ENCODE measurements at places on chromosomes 11 and 22.

- no peak for DNase-seq
Measured at GRCh38 chr11:114084414-114084813, 24.9 kb downstream of the ZBTB16 start.

DNA sequence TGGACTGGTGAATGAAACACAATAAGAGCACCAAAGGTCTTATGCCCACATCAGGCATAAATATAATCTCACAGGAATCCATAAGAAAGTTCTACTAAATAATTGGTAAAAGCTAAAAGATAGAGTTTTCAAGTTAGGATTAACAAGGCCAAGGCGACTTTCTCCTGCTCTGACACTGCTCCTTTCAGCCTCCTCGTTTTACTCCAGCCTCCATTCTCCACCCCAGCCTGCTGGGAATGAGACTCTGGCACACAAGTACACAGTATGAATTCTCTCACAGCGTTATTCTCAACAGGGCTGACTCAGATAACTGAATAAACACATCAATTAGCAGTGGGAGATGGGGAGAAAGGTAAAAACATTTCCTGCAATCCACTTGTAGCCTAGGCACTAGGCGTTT, 94.9 kb downstream of the APOL5 start:
- no peak for DNase-seq

GRCh38 chr11:27783701-27784355, 83.6 kb upstream of the BDNF start:
- no peak for DNase-seq

- no peak for DNase-seq
Measured at GRCh38 chr11:60566776-60567175, 51.6 kb downstream of the MS4A13 start.

DNA sequence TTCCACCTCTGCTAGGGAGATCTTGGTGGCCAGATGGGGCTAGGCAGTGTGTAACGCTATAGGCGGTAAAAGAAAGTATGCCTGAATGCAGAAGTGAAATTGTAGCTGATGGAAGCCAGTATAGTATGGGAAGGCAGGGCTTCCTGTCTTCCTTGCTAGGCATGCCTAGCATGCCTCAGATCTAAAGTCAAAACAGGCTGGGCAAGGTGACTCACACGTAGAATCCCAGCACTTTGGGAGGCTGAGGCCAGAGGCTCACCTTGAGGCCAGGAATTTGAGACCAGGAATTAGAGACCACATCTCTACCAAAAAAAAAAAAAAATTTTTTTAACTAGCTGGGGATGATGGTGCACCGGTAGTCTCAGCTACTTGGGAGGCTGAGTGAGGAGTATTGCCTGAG, 281.7 kb upstream of the MTNR1B start:
- DNase-seq: no peak

- DNase-seq: no peak
Measured at GRCh38 chr22:31185056-31185455, 25.1 kb downstream of the RNF185 start.

DNA sequence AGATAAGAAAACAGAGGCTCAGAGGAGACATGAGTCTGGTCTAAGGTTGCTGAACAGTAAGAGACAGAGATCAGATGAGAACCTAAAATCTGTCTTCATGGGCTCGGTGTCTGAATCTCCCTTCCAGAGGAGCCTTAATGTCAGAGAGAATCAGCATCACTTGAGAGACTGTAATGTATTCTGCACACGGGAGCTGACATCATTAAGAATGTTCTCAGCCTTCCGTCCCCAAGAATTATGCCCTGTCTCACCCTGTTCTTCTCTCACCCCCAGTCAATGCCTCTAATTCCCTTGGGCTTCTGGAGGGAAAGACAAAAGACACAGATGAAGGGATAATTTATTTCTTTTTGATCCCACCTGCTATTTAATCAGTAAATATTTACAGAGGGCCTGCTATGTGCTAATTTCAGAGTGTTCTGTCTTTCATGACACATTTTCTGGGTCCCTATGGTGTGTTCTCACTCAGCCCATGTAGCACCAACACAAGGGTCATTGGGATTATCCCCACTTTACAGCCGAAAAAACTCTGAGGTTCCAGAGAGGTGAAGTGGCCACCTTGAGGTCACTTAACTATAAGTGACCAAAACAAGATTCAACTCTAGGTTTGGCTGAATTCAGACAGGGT, 61.8 kb downstream of the CD82 start:
- no peak for DNase-seq

DNA sequence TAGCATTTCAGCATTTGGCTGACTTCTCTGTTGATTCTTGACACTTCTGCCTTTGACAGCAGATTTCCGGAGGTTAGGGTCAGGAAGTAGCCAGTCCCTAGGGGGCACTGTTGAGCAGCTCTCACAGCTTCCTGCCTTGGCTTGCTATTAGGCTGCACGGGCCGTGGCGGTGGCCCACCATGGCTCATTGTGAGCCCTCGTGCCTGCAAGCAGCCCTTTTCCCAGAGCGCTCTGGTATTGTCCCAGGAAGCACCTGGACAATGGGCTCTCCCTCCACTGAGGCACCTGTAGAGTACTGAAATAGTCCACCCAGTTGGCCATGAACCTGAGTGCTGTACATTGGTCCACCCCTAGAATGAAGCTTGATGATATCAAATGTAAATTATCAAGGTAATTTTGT, 100.2 kb upstream of the GAL start:
- peak; percentile 31 for DNase-seq

DNA sequence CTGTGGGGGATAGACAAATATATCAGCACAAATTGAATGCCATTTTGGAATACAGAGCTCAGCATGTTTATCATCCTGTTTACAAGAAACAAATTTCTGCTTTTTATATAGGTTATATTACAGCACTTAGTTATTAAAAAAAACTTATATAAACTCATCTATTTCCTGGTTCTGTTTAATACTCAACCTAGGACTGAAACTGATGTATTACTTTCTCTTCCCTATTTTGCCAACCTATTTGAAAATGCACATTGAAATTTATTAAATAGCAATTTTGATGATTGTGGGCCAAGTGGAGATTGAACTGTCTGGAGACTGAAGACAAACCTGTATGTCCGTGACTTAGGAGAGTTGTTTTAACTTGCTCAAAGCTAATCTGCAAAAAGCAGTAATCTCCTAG, 288.3 kb upstream of the ANO3 start:
- no peak for DNase-seq

DNA sequence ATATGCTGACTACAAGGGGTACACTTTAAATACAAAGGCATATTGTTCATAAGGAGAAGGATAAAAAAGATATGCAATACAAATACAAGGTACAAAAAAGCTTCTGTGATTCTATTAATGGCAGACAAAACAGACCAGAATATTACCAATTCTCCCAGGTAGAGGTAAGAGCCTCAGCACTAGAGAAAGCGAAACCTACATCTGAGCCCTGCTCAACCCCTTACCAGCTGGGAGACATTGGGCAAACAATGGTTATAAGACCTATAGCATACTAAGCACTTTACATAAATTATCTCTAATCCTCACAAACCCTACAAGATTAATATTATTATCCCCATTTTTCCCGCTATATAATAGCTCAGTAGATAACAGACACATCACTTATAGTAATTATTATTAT, 41.2 kb upstream of the LRRC55 start:
- no peak for DNase-seq

DNA sequence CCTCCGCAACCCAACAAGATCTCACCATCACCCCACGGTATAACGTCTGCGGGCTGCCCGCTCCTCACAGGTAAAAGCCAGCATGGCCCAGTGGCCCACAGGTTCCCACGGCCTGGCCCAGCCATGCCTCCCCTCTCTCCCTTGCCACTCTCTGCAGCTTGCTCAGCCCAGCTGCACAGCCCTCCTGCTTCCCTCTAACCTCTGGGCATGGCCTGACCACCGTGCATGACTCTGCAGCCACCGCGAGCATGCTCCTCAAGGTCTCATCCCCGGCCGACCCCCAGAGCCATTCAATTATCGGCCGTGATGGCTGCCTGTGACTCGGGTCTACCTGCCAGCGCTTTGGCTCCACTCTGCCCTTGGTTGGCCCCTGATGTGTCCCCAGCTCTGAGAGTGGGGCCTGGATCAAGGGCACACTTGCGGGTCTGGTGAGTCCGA, 185.5 kb downstream of the CTTN start:
- no peak for DNase-seq

DNA sequence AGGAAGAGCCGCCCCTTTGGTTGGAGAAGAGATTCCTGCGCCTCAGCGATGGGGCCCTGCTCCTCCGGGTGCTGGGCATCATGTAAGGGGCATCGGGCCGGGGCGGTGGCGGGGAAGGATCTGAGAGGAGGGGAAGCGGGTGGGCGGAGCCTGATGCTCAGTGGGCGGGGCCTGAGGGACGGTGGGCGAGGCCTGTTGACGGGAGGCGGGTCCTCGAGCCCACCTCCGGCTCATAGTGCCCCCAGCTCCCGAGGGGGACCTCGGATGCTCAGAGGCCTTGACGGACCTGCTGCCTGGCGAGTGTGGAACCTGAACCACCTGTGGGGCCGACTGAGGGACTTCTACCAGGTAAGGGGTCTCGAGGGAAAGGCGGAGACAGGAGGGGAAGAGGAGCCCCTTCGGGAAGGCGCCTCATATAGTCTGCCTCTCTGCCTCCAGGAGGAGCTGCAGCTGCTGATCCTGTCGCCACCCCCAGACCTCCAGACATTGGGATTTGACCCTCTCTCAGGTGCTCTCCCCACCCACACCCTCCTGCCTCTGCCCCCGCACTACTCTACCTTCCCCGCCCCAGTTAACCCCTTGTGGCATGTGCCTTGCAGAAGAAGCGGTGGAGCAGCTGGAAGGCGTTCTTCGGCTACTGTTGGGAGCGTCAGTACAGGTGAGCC, 799 bp downstream of the CCDC88B start:
- DNase-seq: peak; percentile 66

- no peak for DNase-seq
Measured at GRCh38 chr11:72038491-72038890, 39.8 kb downstream of the IL18BP start.

- no peak for DNase-seq
Measured at GRCh38 chr11:34302046-34302921, 55.5 kb downstream of the ABTB2 start.

GRCh38 chr11:35158701-35159510, 19.9 kb downstream of the CD44 start:
- no peak for DNase-seq

DNA sequence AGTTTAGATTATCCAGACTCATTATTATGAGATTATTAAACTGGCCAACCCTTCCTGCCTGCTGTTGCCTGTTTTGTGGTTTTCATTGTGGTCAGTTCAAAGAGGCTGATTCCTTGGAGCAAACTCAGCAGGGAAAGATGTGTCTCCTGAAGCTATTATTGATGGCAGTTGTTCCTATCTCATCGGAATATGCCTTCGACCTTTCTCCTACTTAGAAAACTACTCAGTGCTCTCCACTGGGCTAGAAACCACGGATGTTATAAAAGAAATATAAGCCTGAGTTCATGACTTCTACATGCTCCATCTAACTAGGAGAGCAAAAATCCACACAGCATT, 80.2 kb upstream of the NAV2 start:
- no peak for DNase-seq

GRCh38 chr11:85787809-85788760, 22.9 kb downstream of the SYTL2 start:
- no peak for DNase-seq

GRCh38 chr11:3170044-3170755, 5.1 kb upstream of the OSBPL5 start:
- no peak for DNase-seq

DNA sequence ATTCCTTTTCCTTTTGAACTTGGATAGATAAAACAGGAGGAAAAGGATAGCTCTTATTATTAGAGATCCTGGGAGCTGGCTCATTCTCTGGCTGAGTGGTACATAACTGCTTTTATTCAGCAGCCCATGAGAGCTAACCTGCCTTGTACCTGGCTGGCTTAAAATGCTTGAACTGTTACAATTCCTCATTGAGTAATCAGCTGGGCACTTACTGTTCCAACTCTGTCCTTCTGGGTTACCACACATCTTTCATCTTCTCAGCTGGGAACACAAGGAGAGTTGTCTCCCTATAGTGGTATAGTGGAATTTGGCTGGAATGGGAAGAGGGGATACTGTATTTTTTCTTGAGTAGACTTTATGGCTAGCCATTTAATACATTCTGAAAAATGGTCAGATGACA, 39.8 kb upstream of the SPTBN2 start:
- no peak for DNase-seq

DNA sequence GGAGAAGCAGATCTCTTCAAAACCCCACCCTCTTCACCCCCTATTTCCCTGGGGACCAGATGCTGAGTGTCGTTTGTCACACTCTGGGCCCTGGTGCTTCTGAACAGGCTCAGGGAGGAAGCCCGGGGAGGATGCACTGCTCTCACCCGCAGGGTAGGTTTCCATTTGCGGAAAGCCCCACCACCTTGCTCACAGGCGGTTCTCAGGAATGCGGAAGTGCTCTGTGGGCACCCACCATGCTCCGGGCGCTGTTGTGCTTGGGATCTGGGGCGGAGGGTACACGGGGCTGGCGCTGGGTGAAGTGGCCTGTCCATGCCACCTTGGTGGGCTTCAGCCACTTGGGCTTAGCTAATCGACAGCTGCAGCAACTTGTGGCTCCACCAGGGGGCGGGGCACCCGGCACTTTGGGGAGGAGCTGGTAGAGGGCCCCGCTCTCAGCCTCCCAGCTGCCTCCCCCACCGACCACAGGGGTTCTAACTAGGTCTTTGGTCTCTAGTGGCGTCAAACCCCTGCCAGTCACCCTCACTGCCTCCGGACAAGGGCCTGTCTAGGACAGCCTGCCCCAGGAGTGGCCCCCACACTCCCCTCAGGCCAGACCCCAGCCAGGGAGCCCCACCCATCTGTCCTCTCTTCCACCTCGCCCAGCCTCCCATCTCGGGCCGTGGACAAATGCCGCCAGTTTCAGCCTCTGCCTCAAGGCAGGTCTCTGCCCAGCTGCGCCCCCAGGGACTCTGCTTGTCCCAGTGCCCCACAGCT, 7.4 kb downstream of the NDUFV1 start:
- peak; percentile 80 for DNase-seq

DNA sequence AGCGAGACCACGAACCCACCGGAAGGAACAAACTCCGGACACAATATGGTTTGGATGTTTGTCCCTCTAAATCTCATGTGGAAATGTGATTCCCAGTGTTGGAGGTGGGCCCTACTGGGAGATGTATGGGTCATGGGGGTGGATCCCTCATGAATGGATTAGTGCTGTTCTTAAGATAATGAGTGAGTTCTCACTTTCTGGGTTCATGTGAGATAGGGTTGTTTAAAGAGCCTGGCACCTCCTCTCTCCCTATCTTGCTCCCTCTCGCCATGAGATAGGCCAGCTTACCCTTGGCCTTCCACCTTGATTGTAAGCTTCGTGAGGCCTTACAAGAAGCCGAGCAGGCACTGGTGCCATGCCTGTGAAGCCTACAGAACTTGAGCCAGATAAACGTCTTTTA, 184.6 kb downstream of the LRRC4C start:
- DNase-seq: no peak

All from stimulated activated CD4-positive, alpha-beta T cell treated with anti-CD3 and anti-CD28 coated beads, TNF-alpha, amount 100 ng/mL, for 24 hours (primary cell).